Activated effector memory CD4-positive, alpha-beta T cell treated with anti-CD3 and anti-CD28 coated beads, Interleukin-2, amount 50 U/mL, for 16 hours (primary cell): ENCODE measurements at places on chromosomes 5 and 9.

- DNase-seq: no peak
Observed at GRCh38 chr5:68421485-68422220, 206.1 kb downstream of the PIK3R1 start.

DNA sequence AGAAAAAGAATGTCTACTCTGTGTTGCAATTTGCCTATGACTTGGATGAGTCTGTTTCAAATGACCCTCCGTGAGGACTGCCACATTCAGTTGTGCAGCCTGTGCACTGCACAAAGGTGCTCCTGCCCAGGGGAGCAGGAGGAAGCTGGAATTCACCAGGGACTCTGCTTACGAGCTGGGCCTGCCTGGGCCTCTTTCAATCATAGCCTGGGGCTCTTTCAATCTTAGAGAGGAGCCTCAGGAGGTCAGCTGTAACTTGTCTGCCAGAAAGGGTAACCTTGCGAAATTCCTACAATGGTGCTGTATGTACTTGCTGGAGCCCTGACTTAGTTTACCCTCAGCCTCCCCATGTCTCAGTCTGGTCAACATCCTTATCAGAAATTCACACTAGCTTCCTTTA lies 8.4 kb upstream of the SFXN1 start:
- no peak for DNase-seq

DNA sequence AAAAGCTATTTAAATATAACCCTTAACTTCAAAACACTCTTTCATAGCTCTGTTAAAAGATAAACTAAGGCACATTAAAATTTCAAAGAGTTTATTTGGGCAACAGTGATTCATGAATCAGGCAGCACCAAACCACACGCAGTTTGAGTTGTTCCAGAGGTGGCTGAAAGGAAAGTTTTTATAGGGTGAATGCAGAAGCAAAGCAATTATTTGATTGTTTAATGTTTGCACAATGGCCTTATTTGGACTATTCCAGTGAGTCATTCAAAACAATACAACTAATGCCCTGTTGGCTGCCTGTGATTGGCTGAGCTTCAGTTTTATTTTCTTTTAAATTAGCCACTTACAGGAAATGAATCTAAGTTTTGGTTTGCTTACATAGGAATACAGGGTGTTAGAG lies 125.3 kb downstream of the CEP120 start:
- DNase-seq: no peak

- DNase-seq: no peak
Observed at GRCh38 chr9:33884856-33885701, 68.1 kb downstream of the UBE2R2 start.

DNA sequence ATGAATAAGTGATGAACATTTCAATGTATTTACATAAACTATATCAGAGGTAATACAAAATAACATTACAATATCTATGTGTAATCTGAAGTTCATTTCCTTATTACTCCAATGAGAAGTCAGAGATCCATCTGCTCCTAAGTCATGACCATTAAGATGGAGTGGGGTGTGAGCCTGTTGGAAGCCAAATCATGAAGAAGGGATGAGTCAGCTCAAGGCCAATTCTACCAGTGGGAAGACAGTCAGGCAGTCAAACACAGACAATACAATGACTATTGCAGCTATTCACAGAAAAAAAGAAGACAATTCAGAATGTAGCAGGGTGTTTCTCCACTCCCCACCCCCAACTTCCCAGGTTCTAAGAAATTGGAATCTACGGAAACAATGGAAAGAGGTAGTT lies 155.0 kb downstream of the NFIB start:
- DNase-seq: no peak

GRCh38 chr9:114558027-114558675 lies 29.4 kb upstream of the ATP6V1G1 start:
- no peak for DNase-seq

DNA sequence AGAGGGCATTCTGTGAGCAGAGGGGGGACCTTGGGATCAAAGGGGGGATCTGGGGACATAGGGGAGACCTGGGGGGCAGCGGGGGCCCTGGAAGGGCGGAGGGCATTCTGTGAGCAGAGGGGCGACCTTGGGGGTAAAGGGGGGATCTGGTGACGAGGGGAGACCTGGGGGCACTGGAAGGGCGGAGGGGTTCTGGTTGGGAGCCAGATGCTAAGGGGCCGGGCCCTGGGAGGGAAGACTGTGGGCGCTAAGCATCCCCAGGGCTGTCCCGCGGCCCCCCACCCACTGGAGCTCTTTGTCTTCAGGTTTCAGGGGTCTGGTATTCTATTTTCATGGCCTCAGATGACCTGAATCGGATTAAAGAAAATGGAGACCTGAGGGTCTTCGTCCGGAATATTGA lies 748 bp downstream of the LCN9 start:
- no peak for DNase-seq

GRCh38 chr5:86837610-86838009 lies 219.9 kb downstream of the COX7C start:
- no peak for DNase-seq

GRCh38 chr5:2860101-2860500 lies 108.6 kb upstream of the IRX2 start:
- no peak for DNase-seq

DNA sequence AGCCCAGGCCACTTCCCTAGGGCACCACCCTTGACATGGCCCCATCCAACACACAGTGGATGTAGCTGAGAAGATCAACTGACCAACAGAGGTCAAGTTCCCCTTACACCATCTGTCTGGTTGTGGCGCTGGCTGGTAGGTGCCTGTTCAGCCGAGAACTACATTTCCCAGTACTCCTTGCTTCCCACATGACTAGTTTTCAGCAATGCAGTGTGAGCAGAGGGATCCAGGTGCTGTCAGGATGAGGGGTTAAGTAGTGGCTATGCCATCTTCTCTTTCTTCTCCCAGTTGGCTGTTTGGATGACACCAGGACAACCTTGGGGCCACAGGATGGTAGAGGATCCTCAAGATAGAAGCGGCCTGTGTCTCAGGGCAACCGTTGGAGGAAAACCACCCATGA lies 48.6 kb upstream of the SH3PXD2B start:
- peak; percentile 41 for DNase-seq

GRCh38 chr5:77140350-77140749 lies 53.3 kb upstream of the ZBED3 start:
- no peak for DNase-seq

GRCh38 chr9:98356326-98356725 lies 100.9 kb upstream of the TBC1D2 start:
- no peak for DNase-seq

- DNase-seq: no peak
Observed at GRCh38 chr5:130502702-130503101, 598.4 kb downstream of the CHSY3 start.

GRCh38 chr5:176166427-176166826 lies 71.8 kb upstream of the SIMC1 start:
- no peak for DNase-seq

DNA sequence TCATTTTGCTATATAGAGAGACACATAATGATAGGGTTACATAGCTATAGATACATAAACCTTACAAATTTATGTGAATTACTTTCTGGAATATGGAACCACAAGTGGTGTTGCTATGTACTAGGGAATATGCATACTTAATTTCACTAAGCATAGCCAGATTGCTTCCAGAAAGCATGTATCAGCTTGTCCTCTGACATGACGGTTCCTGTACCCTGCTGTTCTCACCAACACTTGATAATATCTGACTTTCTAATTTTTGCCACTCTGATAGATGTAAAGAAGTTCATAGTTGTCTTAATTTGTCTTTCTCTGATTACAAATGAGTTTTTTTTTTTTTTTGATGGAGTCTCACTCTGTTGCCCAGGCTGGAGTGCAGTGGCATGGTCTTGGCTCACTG lies 18.0 kb upstream of the CKS2 start:
- DNase-seq: no peak

- no peak for DNase-seq
Observed at GRCh38 chr5:119583684-119584083, 45.7 kb upstream of the FAM170A start.

DNA sequence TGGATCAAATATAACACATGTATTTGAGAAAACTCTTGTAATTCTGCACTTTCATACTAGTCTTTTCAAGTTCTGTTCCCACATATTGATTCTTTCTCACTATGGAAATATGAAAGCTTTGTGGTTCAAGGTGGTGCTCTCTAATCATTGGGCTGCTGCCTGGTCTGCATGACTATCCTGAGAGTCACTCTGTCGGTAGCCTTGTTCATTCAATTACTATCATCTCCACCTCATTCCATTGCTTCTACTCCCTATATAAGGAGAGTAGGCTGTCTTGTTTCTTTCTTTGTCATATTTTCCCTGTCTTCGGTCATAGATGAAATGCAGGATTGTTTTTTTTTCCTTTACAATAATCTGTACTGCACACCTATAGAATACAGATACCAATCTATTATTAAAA lies 341.4 kb upstream of the ACTBL2 start:
- DNase-seq: no peak

DNA sequence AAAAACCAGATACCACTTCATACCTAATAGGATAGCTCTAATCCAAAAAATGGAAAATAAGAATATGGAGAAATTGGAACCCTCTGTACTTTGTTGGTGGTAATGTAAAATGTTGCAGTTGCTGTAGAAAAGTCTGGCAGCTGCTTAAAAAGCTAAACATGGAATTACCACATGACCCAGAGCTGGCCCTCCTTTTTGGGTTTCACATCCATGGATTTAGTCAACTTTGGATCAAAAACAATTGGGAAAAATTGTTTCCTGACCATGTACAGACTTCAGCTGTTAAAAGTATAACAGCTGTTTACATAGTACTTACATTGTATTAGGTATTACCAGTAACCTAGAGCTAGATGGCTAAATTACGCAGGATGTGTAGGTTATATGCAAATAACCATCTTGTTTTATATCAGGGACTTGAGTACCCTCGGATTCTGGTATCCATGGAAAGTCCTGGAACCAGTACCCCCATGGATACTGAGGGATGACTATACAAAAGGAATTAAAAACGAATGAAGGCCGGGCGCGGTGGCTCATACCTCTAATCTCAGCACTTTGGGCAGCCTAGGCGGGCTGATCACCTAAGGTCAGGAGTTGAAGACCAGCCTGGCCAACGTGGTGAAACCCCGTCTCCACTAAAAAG lies 15.8 kb downstream of the DNAJA1 start:
- DNase-seq: no peak

DNA sequence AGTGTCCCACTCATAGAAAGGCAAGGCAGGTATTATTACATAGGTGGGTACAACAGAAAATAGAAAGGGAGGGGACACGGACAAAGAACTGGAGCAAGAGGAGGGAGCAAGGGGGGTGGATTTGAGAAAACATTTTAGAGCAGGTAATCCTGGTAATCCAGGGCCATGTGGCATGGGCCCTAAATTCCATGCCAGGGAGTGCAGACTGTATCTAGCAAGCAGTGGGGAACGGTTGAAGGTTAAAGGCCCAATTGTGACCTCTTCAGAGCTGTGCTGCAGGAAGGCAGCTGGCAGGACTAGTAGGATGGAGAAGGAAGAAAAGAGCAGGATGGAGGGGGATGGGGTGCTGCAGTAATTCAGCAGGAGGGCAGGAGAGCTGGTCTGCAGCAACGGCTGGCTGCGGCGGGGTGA lies 75.2 kb downstream of the PDE6A start:
- DNase-seq: no peak

- no peak for DNase-seq
Observed at GRCh38 chr9:86434039-86434726, 80.0 kb upstream of the TUT7 start.

DNA sequence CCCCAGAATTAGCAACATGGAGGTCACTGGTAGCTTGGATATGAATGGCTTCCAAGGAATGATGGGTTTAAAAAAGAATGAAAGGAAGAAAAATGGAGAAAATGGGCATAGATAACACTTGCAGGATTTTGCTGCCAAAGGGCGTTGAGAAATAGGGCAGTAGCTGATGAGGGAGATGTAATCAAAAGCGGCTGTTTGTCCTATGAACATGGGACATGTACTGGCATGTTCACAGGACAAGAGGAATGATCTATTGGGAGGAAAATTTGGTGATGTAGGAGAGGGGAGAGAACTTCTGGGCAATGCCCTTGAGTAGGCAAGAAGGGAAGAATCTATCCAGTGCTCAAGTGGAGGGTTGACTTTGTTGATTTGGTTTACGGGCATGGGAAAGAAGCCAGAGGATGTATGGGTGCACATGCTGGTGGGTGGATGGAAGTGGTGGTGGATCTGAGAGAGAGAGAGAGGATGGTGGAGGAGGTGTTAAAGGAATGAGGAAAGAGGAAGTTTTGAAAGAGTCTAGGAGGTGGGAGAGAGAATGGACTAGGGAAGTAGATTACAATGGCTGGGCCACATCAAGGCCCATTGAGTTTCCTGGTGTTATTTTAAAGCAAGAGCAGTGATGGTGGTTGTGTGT lies 115.1 kb upstream of the MVB12B start:
- no peak for DNase-seq

DNA sequence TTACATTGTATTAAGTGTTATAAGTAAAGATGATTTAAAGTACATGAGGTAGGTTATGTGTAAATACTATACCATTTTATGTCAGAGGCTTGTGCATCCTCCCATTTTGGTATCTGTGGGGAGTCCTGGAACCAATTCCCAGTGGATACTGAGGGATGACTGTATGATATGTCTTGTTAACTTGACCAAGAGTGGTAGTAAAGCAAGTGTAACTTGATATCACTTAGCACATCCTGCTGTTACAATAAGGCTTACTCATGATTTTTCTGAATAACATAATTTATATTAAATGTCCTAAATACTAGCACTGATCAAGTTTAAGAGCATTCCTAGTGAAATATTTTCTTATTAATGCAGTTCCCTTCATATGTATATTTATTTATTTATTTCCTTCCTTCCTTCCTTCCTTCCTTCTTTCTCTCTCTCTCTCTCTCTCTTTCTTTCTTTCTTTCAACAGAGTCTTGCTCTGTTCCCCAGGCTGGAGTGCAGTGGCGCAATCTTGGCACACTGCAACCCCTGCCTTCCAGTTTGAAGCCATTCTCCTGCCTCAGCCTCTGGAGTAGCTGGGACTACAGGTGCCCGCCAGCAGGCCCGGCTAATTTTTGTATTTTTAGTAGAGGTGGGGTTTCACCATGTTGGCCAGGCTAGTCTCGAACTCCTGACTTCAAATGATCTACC lies 7.5 kb downstream of the NDFIP1 start:
- DNase-seq: no peak

DNA sequence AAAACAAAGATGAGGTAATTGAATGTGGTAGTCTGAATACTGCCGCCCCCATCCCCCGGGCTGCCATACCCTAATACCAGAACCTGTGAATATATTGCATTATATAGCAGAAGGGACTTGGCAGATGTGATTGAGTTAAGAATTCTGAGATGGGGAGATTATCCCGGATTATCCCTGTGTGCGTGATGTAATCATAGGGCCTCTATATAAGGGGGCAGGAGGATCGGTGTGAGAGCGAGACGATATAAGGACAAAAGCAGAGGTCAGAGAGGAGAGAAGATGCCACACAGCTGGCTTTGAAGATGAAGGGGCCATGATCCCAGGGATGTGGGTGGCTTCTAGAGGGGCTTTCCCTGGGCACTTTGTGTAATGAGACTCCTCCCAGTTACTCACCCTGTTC lies 101.7 kb upstream of the TLE1 start:
- DNase-seq: no peak

GRCh38 chr9:99445371-99445891 lies 223.3 kb downstream of the SEC61B start:
- no peak for DNase-seq

- no peak for DNase-seq
Observed at GRCh38 chr5:41414598-41414997, 95.8 kb downstream of the PLCXD3 start.
